Placental epithelial cell (primary cell): ENCODE measurements at places on chromosomes 6 and 20. TPM values are rescaled to one million over a fixed set of nuclear protein-coding genes. Genes with fewer than 3 reads are reported as not detected.

SYCP2 gene
- total RNA-seq, result 4.2 and 4.7 TPM in 2 replicates

NHSL1 gene
- 0.79 and 3.0 TPM in 2 replicates for total RNA-seq

SENP6 gene
- 86.6 and 106 TPM in 2 replicates for total RNA-seq

ANGPT4 gene
- total RNA-seq, result under 0.01 TPM in 1 of 2 replicates, not detected in the other

PDE7B gene
- total RNA-seq, result under 0.01 and 0.22 TPM in 2 replicates

SOBP gene
- total RNA-seq, result not detected in 2 replicates

OPRM1 gene
- not detected in 2 replicates for total RNA-seq

DOK5 gene
- total RNA-seq, result 0.43 and 3.1 TPM in 2 replicates

ENPP4 gene
- total RNA-seq, result under 0.01 and 0.11 TPM in 2 replicates

EPPIN gene
- total RNA-seq, result 0.11 TPM in 1 of 2 replicates, not detected in the other

HLA-DOB gene
- 1.2 and 3.0 TPM in 2 replicates for total RNA-seq

LINC00237 gene
- not detected in 2 replicates for total RNA-seq

SIRPB1 gene
- 0.39 TPM in 1 of 2 replicates, not detected in the other for total RNA-seq

SMOC2 gene
- not detected in 2 replicates for total RNA-seq

CFB gene
- 0.39 TPM in 1 of 2 replicates, not detected in the other for total RNA-seq

RAB32 gene
- 57.7 and 92.1 TPM in 2 replicates for total RNA-seq

KIF25 gene
- total RNA-seq, result not detected in 2 replicates

CST9 gene
- not detected in 2 replicates for total RNA-seq

PLA2G7 gene
- total RNA-seq, result 7.2 and 7.5 TPM in 2 replicates

TMC2 gene
- not detected in 2 replicates for total RNA-seq

REPS1 gene
- total RNA-seq, result 51.0 and 55.0 TPM in 2 replicates

MMP24 gene
- total RNA-seq, result 0.39 and 1.7 TPM in 2 replicates
